ENCODE measurements at places on chromosomes 2 and 18.

- no peak for DNase-seq
Measured at GRCh38 chr2:126761981-126762878, 106.3 kb downstream of the GYPC start.

GRCh38 chr2:136407117-136407951 is 289.4 kb upstream of the CXCR4 start:
- no peak for DNase-seq

DNA sequence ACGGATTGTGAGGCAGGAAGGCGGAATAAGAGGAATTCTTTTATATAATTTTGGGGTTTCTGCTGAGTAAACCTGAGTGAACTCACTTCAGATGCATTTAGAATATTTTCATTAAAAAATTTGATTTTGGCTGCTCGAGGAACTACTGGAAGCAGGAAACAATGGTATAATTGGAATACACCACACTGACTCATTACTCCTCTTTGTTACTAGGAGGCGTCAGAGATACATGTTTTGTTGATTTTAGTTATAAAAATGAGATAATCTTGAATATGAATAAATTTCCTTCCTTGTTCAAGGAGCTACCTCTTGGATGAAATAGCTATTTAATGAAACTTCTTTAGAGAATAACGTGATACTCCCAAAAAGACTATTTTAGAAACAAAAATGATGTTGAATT is 97.4 kb downstream of the ANKRD36 start:
- no peak for DNase-seq

DNA sequence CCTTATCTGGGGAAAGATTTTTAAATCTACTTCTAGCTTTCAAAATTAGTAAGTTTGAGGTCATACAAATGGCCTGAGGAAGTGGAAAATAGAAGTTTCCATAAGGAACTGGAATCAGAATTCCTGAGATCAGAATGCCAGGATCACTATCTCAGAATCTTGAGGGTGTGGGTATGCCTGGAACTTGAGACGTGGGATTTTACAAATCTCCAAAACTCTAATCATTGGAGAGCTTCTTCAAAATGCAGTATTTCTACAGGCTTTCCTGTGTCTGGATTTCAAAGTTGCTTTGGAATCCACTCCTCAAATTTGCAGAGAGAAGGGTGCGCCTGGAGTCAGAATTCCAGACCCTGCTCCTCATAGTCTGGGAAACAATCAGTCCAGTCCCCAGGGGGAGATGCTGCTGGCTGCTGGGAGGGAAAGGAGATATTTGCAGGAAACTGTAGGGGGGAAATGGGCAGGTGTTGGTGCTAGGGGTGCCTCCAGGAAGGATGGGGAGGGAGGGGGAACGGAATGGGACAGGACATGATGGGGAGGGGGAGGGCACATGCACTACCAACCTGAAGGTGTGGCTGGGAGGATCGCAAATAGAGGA is 31.0 kb upstream of the CATIP start:
- no peak for DNase-seq

DNA sequence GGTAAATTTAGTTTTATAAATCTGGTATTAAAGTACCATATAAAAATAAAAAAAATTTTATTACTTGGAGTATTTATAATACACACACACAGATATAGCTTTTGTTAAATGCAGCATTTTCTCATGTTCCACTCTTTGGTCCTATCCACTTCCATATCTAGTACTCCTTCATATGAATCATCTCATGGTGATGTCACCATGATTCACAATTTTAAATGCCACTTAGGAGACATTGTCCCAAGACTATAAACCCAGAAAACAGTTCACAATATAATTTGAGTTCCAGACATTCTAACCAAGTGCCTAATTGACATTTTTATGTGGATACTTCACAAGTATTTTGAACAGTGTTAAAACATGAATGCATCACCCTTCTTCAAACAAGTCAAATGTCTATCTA is 1398.3 kb downstream of the DSC3 start:
- DNase-seq: no peak
